ENCODE measurements at places on chromosomes 7 and 10. TPM values are rescaled to one million over a fixed set of nuclear protein-coding genes. Genes with fewer than 3 reads are reported as not detected.

GRCh38 chr7:137880432-137880831, 33.7 kb upstream of the DGKI start:
- DNase-seq: no peak
- H3K27ac ChIP-seq: no peak overlapping the region
- no peaks in the 10 kb centered on the region for H3K27me3 ChIP-seq
- no peaks in the 10 kb centered on the region for H3K4me1 ChIP-seq
- no peak overlapping the region for H3K4me3 ChIP-seq

- no peaks in the 10 kb centered on the region for H3K27me3 ChIP-seq
- no peak overlapping the region for H3K27ac ChIP-seq
- H3K4me1 ChIP-seq: peaks cover 34% of the 10 kb centered on the region
- DNase-seq: no peak
These were observed 9.8 kb downstream of the LARP4B start for GRCh38 chr10:921471-922414.

DNA sequence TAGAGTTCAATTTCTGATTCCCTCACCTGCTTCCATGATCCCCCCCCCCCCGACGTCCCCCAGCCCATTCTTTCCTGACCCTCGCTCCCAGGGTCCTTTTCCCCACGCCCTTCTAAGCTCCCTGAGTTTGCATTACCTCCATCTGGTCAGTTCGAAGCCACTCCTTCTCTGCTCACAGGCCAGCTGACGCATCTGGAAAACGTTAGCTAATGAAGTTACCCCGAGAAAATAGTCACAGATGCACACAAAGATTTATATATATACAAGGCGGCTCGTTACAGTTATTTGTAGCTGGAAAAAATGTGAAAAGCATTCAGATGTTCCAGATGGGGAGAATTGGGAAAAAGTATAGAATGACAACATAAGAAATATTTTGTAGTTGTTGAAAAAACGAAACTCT, 630.0 kb upstream of the FOXK1 start:
- no peaks in the 10 kb centered on the region for H3K4me1 ChIP-seq
- H3K27me3 ChIP-seq: no peaks in the 10 kb centered on the region
- H3K4me3 ChIP-seq: no peak overlapping the region
- no peak overlapping the region for H3K27ac ChIP-seq
- no peaks in the 10 kb centered on the region for H3K36me3 ChIP-seq
- no peak for DNase-seq

DNA sequence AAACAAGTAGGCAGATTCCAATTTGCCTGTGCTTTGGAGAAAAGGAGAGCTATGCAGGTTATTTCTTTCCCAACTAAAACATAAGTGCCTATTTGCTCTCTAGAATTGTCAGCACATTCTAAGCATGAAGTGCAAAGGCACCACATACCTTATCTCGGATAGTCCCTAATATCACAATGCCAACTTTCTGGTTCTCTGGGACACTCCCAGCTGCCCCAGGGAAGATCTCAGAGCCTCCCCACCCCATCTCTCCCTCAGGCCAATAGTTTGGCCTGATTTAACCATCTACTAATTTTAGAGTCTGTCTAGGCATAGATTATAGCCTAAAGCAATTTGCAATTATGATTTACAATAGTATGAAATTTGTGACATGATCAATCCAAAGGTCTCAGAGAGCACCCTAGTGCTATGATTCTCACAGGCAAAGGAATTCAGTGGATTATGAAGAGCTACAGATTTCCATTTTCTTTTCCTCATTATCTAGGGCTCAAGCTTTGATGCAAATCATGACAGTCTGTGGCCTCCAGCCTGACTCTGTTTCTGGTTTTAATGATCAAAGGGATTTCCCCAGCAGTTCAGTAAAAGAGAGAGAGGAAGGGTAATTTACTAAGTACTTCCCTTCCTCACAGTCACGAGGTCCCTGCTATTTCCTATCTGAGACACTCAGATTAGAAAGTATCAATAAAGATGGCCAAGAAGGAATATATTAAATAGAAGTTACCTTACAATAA, 29.0 kb upstream of the IL6 start:
- peaks cover 43% of the 10 kb centered on the region for H3K4me1 ChIP-seq
- no peaks in the 10 kb centered on the region for H3K27me3 ChIP-seq
- DNase-seq: no peak
- H3K4me3 ChIP-seq: no peak overlapping the region

Gene SHH
- polyA plus RNA-seq: not detected

DNA sequence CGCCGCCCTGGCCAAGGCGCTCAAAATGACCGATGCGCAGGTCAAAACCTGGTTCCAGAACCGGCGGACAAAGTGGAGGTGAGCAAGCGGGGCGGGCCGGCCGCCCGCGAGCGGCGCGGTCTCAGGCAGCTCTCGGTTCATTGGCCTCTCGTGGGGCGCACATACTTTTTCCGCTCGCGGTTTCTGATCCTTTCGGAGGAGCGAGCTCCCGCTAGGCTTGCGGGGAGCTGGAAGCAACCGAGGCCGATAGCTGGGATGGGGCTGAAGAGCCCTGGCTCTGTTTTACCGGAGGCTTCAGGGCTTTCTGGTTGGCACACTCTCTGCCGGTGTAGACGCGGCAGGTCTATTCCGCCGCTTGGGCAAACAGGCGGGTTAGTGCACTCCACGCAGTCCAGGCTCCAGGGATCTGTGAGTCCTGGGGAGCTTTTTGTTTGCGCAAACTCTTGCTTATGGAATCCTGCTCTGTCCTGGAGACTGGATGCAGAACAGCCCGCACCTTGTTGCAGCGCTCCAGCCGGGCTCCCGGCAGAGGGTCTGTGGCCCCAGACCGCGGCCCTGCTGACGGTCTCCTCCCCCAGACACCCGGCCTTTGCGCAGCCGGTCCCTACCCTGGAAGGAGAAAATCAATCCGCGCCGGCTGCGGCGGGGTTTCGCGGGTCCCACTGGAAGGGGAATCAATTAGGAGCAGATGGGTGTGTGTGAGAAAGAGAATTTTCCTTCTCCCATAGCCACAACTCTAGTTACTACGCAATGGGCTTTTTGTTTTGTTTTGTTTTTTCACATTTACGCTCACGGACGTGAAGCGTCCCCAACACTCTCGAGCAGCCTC, 3.4 kb downstream of the TLX1 start:
- no peaks in the 10 kb centered on the region for H3K36me3 ChIP-seq
- peaks cover 13% of the 10 kb centered on the region for H3K4me1 ChIP-seq
- H3K27me3 ChIP-seq: peaks cover 73% of the 10 kb centered on the region
- no peak overlapping the region for H3K4me3 ChIP-seq
